ENCODE measurements at places on chromosomes 11 and 22.

DNA sequence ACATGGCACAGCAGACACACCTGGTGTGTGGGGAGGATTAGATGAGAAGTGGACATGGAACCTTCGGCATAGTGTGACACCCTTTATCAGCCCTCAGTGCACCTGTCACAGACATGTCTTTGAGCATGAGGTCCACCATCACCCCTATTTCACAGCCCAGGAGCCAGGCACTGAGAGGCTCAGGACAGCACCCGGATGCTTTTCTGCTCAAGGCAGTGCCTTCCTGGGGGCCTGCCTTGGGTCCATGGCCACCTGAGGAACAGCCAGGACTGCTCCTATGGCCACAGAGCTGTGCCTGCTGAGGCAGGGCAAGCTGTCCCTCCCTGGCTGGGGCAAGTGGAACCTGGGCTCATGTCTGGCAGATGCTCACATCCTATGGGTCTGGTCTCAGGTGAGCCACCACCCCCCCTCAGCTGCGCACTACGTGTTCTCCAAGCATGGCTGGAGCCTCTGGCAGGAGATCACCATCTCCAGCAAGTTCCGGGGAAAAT is 75.8 kb downstream of the MORC2 start:
- no peak for DNase-seq

- no peak for DNase-seq
These were observed 29.5 kb downstream of the TMEM123 start for GRCh38 chr11:102422817-102423712.

- DNase-seq: no peak
These were observed 4.8 kb upstream of the SLC39A13 start for GRCh38 chr11:47403571-47403970.

DNA sequence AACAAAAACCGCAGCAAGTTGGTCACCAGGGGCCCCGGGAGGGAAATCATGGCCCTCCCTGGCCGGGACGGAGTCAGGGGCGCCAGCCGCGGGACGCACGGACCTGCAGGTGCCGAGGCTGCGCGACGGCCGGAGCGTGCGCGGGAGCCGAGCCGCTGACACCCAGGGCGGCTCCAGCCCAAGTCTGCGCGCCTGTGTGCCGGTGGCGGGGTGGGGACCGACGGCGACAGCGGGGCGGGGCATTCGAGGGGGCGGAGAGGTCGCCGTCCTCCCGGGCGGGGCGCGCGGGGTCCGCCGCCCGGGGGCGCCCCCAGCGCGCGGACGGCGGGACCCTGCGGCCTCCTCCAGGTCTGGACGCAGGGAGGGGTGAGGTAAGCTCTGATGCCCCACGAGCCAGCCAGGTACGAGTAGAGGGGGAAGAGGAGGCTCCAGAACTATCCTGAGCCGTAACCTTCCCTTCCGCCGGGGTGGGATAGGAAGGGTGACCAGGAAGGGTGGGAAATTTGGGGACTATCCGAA is at the start of gene ESAM:
Gene ESAM (minus strand): TSS at position 186 of the 519 bp plus-strand sequence. CDS start 136 bp downstream, at position 50.
- peak; percentile 30 for DNase-seq

GRCh38 chr11:92886243-92886905 is 83.1 kb upstream of the MTNR1B start:
- DNase-seq: no peak

- DNase-seq: no peak
These were observed 9.6 kb upstream of the SLC6A5 start for GRCh38 chr11:20589796-20590195.

- DNase-seq: no peak
These were observed 63.6 kb upstream of the PAX6 start for GRCh38 chr11:31874631-31875191.

DNA sequence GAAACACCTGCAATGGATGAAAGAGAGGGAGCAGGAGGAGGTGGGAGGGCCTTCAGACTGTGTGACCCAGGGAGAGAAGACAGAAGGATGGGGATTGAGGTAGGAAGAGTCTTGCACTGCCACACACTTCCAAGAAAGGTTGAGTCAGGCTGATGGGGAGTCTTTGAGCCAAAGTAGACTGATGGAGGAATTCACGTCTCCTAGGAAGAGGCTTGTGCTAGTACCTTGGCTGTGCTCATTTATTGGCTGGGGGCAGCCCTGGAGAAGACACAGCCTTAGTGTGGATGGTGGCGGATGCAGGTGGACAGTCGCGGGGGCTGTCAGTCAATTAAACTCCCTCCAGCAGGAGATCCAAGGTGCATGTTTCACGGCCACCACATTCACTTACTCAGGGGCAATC is 16.2 kb upstream of the ACCSL start:
- no peak for DNase-seq

DNA sequence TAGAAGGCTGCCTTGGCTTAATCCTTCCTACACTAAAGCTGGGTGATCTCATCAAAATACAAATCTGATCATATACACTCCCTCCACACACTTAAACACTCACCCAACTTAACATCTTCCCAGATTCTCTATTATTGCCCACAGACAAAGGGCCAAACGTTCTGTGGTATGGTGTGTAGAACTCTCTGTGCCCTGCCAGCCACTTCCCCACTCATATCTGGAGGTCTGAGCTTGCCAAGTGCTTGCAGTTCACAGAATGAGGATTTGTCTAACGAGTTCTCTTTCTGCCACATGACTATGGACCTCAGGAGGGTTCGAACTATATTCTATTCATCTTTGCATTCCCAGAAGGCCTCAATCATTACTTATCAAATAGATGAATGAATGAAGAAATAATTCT is 77.6 kb downstream of the MPPED2 start:
- DNase-seq: no peak

DNA sequence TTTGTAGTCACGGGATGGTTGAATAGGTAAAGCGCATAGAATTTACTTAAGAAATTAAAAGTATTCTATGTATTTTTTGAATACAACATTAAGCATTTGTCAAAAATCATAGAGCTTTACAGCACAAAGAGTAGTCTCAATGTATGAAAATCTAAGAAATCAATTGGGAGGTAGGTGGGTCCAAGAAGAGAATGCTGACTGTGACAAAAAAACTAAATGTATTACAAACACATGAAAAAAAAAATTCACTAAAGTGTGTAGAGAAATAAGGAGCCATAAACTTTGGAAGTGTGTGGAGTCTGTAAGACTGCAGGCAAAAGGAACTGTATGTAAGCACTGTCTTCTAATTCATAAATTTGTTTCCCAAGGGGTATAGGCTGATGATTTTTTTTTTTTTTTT is 558.3 kb downstream of the JRKL start:
- no peak for DNase-seq

- no peak for DNase-seq
These were observed 50.6 kb upstream of the MPEG1 start for GRCh38 chr11:59263225-59263894.

- no peak for DNase-seq
These were observed 100.6 kb downstream of the ST3GAL4 start for GRCh38 chr11:126456089-126456488.

- DNase-seq: no peak
These were observed 44.5 kb downstream of the PARVB start for GRCh38 chr22:44068422-44069191.

GRCh38 chr22:24178502-24179440 is 2.5 kb upstream of the SUSD2 start:
- no peak for DNase-seq

- DNase-seq: no peak
These were observed 1166.5 kb downstream of the LRRC4C start for GRCh38 chr11:40292721-40293508.

DNA sequence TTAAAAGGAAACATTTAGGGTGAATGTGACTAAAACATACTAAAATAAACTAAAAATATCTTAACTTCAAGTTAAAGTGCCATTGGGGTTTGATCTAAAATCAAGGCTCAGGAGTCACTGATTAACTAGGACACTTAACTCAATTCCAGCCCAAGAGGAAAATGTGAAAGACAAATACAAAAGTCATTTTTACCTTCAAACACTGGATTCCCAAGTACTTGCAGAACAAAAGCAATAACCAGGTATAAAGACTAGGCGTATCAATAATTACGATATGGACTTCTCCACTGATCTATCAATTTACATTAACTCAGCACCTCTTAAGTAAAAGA is 15.6 kb downstream of the ALKBH8 start:
- DNase-seq: no peak

- no peak for DNase-seq
These were observed 48.2 kb upstream of the CEP295 start for GRCh38 chr11:93613231-93613831.

DNA sequence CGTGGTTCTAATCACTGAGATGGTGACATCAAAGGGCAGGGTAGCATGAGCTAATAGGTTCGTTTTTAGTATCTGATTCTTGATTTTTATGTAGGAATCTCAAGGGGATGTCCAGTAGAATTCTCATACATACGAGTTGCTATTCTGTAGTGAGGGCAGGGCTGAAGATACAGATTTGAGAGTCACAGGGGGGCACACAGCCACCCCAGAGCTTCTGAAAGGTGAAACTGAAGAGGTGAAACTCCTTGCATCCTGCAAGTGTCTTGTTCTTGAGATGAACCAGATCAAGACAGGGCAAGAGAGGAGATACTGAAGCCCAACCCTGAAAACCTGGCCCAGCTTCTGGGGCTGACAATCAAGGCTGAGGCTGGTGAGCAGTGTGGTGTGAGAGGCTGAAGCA is 35.6 kb upstream of the TMEM123 start:
- no peak for DNase-seq

DNA sequence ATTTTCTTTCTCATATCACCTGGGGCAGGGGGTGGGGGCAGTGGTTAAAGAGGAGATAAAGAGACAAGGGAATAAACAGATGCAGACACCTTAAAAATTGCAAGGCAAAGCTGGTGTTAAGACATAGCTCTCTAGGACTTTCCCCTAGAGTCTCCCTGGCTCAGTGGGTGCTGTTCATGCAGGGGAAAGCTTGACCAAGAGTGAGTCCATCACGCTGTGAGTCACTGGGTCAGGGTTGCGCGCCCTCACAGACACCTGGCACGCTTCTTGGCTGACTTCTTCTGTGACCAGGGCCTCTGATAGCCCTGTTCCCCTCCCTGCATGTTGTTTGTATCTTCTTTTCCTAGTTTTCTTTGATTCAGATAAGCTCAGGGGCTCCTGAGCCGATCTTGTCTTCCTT is 31.9 kb downstream of the COMMD9 start:
- no peak for DNase-seq

DNA sequence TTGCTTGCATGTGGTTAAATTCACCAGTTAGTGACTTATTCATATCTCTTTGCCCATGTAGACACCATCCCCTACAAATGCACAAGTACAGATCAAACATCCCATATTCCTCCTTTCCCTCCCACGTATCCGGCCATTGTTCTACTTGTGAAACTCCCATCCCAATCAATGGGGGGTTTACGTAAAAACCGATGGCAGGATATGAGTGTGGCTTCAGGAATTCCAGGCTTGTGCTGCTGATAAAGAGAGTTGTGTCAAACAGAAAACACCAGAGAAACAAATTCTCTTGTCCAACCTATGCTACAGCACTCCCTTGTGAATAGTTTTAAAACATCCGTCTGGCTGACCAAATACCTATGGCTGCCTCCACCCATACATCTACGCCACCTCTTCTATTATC is 15.5 kb downstream of the FLI1 start:
- no peak for DNase-seq

DNA sequence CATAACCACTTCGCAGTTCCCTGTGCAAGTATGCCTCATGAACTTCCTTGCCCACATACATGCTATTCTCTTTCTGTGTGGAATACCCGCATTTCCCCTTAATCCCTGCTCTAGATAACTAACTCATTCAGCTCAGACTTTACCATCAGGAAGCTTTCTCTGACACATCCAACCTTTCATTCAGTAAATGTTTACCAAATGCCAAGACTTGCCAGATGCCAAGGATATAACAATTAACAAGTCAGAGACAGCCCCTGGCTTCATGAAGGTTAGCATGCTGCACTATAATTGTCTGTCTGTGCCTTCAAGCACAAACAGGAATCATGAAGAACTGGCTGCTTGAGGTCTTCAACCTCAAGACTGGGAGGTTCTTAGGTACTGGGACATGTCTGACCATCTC is 71.2 kb upstream of the GDPD4 start:
- no peak for DNase-seq

DNA sequence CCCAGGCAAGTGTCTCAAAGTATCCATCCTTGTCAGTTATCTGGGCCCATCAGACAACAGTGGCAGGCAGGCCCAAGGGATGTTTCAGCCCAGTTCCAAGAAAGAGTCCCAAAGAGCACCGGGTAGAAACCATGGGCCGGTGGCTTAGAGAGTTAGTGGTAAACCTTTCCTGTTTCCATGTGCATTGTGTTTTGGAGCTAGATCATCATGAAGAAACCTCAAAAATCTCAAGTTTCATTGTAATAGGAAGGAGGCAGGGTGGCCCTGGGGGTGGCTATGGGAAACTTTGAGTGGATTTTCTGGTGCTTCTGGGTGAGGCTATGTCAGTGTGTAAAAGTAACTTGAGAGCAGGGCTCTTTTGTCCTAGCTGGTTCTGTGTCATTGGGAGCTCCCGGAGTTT is 68.1 kb downstream of the UBASH3B start:
- no peak for DNase-seq

DNA sequence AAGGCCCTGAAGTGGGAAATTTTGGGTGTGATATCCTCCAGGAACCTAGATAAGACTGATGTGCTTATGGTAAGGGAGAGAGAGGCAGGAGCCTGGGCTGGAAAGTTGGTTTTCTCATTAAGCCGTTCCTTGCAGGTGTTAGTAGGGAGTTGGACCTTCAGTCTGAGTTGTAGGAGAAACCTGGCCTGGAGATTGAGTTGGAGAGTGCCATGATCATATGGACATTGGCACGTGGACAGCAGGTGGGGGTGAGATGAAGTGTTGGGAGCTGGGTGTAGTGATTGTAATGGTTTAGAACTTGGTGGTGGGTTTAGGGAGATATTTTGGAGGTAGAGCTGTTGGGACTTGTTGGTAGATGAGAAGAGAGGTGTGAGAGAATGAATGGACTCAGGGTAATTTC is 4.9 kb downstream of the PPP6R2 start:
- no peak for DNase-seq

DNA sequence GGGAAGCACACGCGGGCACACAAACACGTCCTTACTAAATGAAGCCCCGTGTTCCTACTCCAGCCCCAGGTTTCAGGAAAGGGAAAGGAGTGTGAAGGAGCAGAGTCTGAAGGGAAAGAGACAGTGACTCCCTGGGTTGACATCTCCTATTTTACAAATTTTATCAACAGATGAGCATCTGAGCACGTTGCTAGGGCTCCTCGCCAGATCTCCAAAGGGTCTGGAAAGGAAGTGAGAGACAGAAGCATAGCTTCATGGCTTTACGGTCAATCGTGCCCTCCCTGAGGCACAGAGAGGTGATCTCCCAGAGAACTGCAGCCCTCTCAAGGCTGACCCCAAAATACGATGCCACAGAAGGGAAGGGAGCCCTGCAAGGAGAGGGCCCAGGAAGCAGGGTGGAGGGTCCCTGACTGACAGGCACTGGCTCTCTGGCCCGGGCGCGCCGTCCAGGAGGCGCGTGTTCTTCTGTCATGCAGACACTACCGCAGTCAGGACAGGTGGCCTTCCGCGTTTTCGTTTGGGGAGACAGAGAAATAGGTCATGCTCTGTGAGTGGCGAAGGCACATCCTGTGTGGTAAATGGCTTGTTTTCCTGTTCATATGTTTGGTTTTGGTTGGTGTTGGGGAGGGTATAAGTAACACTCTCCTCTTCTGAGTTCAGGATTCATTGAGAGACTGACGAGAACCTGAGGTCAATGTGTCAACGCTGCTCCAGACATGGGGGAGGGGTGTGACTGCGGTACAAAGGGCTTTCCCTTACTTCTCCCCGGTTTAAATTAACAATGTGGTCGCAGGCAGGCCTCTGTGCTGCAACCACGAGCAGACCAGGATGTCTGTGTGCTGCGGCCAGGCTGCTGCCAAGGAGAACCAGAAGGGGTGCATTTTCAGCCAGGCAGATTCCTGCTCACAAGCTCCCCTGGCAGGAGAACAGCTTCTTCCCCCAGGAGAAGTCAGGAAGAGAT is 813.3 kb downstream of the OPCML start:
- DNase-seq: peak; percentile 4
